ENCODE measurements at places on chromosomes 11 and 22.
A peak's percentile ranks its signal among the peaks of the same experiment; 100 is the strongest.

DNA sequence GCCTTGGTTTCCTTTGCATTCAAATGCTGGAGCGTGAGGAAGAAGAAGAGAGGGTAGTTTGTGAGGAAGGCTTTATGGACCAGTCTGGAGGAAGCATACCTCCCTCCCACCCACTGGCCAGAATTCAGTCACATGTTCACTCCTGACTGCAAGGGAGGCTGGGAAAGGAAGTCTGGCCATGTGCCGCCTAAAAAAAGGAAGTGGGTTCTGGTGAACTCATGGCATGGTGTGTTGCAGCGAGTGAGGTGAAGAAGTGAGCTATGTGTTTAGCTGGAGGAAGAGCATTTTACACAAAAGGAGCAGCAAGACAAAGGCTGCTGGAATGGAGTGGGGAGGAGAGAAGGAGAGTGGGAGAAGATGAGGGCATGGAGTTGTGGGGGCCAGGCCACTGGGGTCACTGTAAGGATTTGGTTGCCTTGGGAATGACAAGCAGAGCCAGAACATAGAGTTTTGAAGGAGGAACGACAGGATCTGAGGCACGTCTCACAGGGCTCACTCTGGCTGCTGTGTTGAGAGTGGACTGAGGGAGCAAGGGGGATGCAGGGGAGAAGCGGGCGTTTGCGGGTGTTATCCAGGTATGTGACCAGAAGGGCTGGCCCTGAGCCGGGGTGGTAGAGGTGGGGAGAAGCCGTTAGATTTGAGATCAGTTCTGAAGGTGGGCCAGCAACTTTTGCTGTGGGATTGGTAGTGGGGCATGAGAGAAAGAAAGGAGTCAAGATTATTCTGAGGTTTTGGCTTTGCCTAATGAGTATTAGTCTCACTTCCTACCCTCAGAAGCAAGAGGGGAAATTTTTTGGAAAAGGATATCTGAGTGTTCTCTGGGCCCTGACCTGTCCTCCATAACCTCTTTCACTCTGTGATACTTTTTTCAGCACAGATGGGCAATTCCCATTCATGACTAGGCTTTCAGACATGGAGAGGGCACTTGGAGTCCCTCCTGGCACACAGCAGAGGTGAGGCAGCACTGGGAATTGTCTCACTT, 26.4 kb downstream of the BMAL1 start:
- no peak for DNase-seq

- peak; percentile 42 for DNase-seq
Measured at GRCh38 chr11:106101819-106102218, 24.4 kb downstream of the AASDHPPT start.

DNA sequence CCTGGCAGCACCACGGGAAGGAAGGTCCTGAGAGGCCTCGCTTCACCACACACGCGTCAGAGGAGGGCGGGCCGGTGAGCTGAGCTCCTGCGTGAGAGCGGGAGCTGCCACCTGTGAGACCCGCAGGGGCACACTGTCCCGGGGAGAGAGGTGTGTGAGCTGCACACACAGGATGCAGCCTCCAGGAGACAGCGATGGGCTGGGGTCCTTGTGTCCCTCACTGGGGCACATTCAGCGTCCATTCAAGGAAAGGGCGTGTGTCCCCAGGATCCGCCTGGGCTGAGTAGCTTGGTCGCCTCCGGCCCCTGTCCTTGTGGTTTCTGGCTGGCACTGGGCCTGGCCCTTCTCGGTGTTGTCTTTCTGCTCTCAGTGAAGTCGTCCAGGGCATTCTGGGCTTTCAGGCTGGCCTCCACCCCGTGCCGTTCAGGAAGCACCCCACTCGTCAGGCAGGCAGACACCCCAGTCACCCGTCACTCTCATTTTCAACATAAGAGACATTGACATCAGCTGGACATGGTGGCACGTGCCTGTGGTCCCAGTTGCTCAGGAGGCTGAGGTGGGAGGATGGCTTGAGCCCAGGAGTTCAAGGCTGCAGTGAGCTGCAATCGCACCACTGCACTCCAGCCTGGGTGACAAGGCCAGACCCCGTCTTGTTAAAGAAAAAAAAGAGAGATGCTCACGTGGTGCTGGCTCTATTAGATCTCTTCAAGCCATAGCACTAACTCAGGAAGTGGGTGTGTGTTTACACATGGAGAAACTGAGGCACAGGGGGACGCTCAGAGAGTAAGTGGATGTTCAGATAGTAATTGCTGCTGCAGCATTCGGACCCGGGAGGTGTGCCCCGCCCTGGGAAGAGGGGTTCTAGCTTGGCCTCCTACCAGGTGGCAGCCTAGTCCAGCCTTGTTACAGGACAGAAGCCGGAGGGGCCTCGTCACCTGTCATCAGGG, 1081.6 kb downstream of the BRD1 start:
- no peak for DNase-seq

- DNase-seq = peak; percentile 94
Measured at GRCh38 chr11:105046898-105047579, 1.9 kb upstream of the CARD16 start.

- DNase-seq = no peak
Measured at GRCh38 chr11:26134053-26134452, 197.9 kb upstream of the ANO3 start.

GRCh38 chr11:44766112-44766971, 39.6 kb downstream of the TSPAN18 start:
- no peak for DNase-seq

- no peak for DNase-seq
Measured at GRCh38 chr22:49699928-49700498, 127.7 kb downstream of the BRD1 start.

DNA sequence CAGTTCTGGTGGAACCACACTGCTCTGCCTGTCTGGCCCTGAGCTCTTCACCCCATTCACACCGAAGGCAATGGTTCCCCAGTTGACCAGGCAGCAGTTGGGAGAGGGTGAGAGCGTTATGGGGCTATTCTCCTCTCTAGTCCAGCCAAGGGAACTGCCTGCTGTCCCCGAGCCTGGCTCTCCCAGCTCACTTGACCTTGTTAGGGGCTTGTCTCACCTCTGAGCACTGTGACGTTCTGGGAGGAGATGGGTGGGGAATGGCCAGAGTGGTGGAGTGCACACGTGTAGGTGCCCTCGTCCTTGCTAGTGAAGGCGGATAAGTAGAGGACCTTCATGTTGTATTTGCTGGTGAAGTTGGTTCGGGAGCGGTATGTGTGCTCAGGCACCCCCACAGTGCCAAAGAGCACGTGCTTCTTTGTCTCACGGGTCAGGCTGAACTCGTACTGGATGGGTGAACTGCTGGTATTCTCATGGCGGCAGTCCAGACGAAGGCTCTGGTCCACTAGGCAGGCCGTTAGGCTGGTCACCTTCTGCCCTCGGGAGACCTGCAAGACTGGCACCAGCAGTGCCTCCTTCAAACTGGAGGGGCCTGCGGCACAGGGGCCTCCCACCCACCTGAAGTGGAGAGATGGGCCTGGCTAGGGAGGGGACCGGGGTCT, 3.0 kb downstream of the THY1 start:
- no peak for DNase-seq

- no peak for DNase-seq
Measured at GRCh38 chr11:107430525-107430924, 27.1 kb downstream of the CWF19L2 start.

DNA sequence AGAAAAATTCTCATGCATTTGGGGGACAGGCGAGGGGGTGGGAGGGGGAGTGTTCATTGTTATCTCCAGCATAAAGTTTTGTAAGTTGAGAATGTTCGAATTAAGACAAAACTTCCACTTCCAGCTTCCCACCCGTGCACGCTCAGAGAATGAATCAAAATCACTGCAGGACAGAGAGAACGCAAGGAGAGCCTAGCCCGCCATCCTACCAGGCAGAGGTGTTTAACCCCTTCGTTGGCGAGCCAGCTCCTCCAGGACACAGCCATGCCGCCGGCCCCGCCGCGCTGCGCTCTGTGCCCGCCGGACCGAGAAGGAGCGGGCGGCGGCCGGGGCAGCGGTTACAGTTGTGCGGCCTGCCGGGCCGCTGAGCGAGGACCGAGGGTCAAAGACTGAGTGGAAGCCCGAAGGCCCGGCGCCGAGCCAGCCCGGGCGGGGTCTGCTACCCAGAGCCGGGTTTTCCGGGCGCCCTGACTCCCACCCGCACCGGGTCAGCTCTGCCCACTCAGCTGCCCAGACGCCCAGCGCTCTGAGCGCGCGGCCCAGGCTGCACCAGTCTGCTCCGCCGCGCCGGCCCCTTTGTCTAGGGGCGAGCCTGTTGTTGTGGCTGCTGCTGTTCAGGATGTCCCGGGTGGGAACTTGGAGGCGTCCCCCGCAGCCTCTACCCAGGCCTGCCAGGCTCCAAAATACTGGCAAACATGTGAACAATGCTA, at the start of gene NOX4:
NOX4 (minus strand) TSS at position 395 of the 710 bp plus-strand sequence; CDS start at position 266, 129 bp downstream.
- no peak for DNase-seq

- no peak for DNase-seq
Measured at GRCh38 chr11:124839128-124839971, 25.9 kb upstream of the ROBO3 start.

DNA sequence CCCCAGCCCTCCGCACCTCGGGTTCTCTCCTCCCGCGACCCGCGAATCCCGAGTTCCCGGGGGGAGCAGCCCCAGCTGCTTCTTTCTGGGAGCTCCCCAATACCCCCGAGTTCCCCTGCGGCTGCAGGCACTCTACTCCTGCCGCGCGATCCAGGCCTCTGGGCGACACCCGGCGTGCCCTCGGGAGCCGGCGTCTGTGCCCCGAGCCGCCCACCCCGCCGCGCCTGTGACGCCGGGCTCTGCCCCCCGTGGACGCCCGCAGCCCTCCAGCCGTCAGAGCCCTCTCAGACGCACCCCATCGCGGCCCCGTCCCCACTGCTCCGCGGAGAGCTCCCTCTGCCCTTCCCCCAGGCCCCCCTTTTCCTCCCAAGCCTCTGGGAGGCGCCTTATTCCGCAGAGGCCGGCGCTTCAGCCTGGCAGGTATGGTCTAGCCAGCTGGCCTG, 422 bp downstream of the GLB1L2 start:
- DNase-seq = peak; percentile 29

DNA sequence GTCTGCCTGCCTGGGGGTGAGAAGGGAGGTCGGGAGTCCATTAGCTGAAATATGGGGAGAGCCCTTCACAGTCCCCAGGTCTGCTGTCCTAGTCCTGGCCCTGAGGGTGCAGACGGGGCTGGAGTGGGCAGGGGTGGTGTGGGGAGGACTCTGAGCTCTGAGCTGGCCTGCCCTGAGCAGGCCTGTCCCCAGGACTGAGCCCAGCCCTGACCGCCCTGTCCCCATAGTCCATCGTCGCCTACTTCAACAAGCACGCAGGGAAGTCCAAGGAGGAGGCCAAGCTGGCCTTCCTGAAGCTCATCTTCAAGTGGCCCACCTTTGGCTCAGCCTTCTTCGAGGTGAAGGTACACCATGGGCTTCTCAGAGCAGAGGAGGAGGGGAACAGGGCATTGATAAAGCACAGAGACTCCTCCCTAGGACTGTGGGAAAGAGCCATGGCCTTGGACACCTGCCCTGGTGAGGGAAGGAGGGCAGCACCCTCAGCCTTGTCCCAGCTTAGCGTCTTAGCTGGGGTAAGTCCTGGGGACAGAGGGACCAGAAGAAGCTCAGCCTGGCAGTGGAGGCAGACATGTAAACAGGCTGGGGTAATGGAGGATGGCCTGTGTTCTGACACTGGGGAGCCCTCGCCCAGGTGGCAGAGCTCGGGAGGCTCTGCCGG, 83.7 kb downstream of the MYO7A start:
- no peak for DNase-seq

GRCh38 chr11:128208329-128209137, 378.8 kb downstream of the ETS1 start:
- peak; percentile 83 for DNase-seq

GRCh38 chr22:20965104-20965887, 1.8 kb upstream of the AIFM3 start:
- DNase-seq = no peak

- DNase-seq = no peak
Measured at GRCh38 chr11:129911298-129911697, 15.9 kb upstream of the NFRKB start.

DNA sequence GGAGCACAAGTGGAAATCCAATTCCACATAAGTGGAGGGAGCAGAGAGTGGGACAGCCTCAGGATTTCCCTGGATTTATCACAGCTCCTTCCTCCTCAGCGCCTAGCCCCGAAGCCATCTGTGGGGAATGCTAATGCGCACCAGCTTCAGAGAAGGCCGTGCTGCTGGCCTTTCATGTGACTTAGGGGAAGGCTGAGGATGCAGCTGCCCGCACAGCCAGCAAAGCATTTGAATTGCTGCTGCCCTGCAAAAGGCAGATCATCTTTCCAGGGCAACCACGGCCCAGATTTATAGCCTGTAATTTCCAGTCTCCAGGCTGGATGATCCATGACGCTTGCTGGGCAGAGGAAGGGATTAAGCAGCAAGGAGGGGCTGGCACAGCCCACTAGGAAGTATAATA, 29.9 kb downstream of the SYN3 start:
- DNase-seq = no peak

DNA sequence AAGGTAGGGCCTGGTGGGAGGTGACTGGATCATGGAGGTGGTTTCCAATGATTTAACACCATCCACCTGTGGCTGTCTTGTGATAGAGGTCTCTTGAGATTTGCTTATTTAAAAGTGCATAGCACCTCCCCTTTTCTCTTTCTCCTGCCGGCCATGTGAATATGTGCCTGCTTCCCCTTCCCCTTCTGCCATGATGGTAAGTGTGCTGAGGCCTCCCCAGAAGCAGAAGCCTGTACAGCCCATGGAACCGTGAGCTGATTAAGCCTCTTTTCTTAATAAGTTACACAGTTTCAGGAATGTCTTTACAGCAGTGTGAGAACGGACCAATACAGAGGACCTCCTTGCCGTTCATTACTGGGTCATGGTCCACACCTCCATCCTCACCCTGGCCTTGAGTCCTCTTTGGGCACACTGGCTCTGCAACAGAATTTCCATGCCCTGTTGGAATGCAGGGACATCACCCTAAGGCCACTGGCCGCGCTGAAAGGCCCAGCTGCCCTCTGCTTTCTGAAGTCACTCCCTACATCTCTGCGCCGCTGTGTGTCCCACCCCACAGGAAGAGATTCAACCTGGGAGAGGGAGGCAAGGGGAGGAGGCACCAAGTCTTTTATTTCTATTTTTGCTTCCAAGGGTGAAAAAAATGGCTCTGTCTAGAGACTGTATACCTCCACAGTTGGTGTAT, 49.0 kb upstream of the DKK3 start:
- no peak for DNase-seq

DNA sequence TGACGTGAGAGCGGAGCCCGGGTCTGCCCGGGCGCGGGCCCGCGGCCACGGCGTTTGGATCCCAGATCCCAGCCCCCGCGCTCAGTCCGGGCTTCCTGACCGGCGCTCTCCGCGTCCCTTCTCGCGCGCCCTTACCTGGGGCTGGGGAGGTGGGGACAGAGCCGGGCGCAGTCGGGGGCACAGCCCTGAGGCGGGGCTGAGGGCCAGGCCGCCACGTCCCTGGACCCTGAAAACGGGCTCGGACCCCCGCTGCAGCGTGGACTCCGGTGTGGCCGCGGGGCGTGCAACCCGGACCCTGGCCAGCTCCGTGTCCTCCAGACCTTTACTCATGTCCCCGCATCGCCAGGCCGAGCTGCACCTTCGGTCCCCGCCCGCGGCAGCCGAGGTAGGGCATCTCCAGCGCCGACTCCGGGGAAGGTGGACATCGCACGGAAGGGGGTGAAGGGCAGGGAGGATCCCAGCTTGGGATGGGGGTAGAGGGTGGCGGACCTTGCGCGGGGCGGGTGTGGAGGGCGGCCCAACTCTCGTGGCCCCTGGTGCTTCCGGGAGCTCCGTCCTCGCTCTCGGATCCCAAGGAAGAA, 9.9 kb upstream of the AIFM3 start:
- DNase-seq = peak; percentile 25

- DNase-seq = no peak
Measured at GRCh38 chr22:25546242-25546641, 18.2 kb upstream of the GRK3 start.

- DNase-seq = no peak
Measured at GRCh38 chr11:121237686-121238658, 54.6 kb upstream of the SC5D start.

- no peak for DNase-seq
Measured at GRCh38 chr11:118171269-118172062, 5.0 kb downstream of the SCN2B start.

- DNase-seq = no peak
Measured at GRCh38 chr22:23243006-23243573, 62.8 kb downstream of the BCR start.

Data from PC-9 (cell line).